Activated CD8-positive, alpha-beta T cell treated with anti-CD3 and anti-CD28 coated beads, Interleukin-2, amount 10 ng/mL, durations not matched to agents 7 days and 5 days (primary cell): ENCODE measurements at places on chromosomes 12 and 14. TPM values are rescaled to one million over a fixed set of nuclear protein-coding genes. Genes with fewer than 3 reads are reported as not detected.

The DAO gene
- total RNA-seq, result not detected

DNA sequence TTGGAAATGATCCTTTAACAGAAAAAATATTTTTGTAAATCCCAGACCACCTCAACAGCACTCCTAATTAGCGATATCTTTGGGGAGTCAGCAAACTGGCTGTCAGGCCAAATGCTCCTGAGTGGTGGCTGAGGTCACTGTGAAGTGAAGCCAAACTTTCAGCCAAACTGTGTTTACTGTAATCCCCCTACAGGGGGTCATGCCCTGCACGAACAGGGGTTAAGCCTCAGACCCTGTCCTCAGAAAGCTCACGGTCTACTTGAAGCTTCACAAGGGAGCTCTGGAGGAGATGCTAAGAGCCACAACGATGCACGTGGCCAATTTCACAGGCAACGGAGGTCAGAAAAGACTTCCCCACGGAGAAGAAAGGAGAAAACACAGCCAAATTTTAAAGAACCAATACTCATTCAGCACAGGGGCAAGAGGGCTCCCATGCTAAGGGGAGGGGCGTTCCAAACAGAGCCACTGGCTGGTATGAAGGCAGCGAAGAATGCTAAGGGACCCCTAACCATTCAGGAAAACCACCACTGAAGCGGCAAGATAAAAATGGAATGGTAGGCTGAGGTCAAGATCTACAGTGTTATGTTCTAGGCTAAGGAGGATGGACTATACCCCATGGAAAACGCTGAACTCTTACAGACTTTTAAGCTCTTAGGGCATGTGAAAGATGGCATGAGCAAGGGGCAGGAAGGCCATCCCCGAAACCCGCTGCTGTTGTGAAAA, 105.4 kb downstream of the ITPR2 start:
- peaks cover 29% of the 10 kb centered on the region for H3K4me1 ChIP-seq
- H3K27me3 ChIP-seq, result no peaks in the 10 kb centered on the region
- no peak overlapping the region for H3K4me3 ChIP-seq

The GPR84 gene
- total RNA-seq, result 0.57 TPM

GRCh38 chr14:26867171-26867757, 269.4 kb upstream of the NOVA1 start:
- no peak overlapping the region for H3K4me3 ChIP-seq
- H3K27me3 ChIP-seq, result no peaks in the 10 kb centered on the region
- H3K36me3 ChIP-seq, result no peaks in the 10 kb centered on the region
- H3K4me1 ChIP-seq, result no peaks in the 10 kb centered on the region

The MMP19 gene
- total RNA-seq, result not detected

The BATF gene
- 41.3 TPM for total RNA-seq
